ENCODE measurements at places on chromosomes 2 and 18.

DNA sequence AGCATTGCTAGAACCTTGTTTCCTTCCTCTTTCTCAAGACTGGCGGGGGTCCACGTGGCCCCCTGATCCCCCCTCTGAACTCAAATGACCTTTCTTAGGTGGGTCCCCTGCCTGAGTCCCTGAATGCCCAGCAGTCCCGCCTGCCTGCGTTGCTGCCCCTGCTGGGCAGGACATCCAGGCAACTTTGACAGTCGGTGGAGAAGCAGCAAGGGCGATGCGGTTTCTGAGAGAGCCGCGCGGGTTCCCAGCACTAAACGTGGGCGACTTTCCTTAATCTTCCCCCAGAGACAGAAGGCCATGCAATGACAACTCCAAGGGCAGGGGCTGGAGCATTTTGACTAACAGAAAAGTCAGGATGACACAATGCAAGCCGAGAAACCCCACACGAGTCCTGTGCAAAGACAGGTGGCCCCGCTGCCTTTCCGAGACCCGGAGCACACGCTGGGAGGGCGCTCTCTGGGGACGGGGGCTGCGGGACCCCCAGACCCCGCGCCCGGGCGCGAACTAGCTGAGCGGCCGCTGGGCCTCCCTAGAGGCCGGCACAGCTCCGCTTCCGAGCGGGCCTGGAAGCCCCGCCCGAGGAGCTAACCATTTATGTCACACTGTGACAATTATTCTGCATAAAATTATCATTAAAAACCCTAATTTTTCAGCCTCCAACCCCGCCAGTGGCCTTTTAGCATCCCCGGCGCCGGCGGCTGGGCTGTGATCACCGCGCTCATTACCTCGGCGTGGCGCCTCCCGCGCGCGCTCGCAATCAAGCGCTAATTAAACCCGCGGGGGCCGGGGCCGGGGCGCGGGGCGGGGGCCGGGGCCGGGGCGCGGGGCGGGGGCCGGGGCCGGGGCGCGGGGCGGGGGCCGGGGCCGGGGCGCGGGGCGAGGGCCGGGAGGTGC, 27.4 kb downstream of the ASB18 start:
- DNase-seq = no peak

DNA sequence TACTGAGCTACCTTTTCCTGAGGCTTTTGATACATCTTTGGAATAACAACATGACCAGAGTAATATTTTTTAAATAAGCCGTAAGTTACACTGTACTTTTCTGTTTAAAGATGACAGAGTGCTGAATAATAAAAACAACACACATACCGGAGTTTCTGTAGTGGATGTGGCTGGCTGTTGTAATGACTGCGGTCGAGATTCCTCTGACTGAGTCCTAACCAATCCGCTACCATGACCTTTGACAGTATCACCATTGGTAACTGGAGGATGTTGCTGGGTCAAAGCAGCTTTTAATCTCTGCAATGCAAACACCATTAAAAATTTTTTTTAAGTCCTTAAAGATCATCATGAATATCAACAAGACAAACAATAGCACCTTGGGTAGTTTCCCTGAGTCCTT, 70.7 kb downstream of the ATF2 start:
- DNase-seq = no peak

DNA sequence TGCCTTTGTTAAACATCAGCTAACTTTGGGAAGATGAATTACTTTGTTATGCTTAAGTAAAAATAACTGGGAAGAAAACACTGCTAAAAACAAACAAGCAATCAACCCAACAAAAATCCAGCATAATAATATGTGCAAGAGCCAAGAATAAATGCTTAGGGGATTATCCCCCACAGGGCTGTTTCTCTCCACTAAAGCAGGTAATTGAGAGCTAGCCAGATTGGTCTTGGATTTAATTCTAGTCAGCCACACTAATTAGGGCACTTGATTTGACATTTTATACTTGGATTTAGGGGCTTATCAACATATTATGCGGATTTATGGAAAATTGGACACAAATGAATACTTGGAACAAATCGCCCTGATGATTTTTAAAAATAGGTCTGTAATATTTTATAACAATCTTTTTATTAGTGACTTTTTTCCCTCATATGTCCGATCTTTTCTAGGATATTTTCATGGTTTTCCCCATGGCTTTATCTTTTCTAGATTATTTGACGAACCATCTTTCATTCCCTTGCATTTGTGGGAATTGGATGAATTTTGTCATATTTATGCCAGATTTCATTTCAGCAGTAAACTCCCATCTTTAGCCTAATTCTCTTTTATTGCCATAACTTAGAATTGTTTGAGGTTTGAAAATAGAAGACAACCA, 199.1 kb upstream of the NXPH2 start:
- DNase-seq = no peak

- DNase-seq = no peak
These were observed 57.7 kb downstream of the SH3RF3 start for GRCh38 chr2:109186656-109187250.

- DNase-seq = no peak
These were observed 83.4 kb downstream of the EHD3 start for GRCh38 chr2:31317396-31317795.

GRCh38 chr2:45026924-45027450, 17.7 kb upstream of the SIX2 start:
- DNase-seq = no peak

DNA sequence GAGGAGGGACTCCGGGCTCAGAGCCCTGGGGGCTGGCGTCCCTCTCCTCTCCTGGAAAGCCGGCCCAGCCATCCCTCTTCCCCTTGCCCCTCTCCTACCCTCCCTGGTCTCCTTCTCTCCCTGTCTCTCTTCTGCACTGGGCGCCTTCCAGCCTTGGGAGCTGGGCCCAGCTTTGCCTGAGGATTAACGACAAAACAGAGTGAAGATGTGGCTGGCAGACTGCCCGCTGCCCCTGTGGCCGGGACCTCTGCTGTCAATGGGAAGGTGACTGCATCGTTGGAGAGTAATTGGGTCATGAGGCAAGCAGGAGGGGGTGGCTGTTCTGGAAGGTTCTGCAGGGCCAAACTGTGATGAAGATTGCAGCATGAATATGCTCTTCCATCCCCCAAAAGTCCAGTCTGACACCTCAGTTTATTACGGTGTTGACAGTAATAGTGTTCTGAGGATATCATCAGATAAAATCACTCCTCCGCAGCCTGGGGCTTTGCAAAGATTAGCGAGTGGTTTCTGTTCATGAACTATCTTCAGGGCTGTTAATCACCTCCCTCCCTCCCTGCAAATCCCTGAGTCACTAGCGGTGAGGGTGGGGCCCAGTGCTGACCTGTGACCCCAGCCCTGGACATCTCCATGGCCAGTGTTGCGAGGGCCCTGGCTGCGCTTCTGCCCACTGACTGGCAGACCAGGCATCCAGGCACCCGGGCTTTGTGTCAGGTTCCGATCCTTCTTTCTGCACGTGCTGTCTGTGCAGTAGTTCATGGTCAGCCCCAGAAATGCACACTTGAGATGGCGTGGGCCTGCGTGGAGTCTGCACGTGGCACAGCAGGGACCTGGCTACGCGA, 23.0 kb downstream of the RTP5 start:
- DNase-seq = no peak

GRCh38 chr18:27447451-27447881, 262.4 kb upstream of the CHST9 start:
- no peak for DNase-seq

- DNase-seq = no peak
These were observed 73.4 kb downstream of the MARCHF4 start for GRCh38 chr2:216298719-216299495.

DNA sequence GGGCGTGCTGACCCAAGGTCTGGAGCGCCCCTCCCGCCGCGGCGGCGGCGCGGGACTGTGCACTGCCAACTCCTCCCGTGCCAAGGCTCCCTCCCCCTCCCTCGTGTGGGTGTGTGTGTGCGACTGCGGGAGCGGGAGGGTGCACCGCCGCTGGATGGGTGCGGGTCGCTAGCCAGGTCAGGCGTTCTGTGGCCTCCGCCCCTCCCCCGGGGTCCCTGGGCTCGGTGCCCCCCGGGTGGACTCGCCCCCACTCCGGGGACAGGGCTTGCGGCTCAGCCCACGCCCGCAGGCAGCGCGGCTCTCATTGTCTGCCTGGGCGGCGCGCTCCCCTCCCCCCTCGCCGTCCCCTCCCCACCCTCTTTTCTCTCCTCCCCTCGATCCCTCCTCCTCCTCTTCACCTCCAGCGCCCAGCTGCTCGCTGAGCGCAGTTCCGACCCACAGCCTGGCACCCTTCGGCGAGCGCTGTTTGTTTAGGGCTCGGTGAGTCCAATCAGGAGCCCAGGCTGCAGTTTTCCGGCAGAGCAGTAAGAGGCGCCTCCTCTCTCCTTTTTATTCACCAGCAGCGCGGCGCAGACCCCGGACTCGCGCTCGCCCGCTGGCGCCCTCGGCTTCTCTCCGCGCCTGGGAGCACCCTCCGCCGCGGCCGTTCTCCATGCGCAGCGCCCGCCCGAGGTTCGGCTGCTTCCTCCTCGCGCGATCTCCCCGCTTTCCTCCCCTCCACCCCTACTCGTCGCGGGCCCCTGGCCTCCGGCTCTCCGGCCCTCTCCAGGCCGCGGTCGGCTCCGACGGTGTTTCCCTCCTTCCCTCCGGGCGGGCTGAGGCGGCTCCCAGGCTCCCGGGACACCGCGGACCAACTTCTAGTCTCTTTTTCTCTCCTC, at the start of gene GATA6:
Gene GATA6 (plus strand): TSS at position 579 of the 878 bp plus-strand sequence. CDS start 1,556 bp downstream, outside the sequence.
- no peak for DNase-seq

- DNase-seq = no peak
These were observed 42.6 kb downstream of the HDAC4 start for GRCh38 chr2:239358062-239358754.

GRCh38 chr2:40531359-40531758, 79.5 kb upstream of the SLC8A1 start:
- DNase-seq = no peak

DNA sequence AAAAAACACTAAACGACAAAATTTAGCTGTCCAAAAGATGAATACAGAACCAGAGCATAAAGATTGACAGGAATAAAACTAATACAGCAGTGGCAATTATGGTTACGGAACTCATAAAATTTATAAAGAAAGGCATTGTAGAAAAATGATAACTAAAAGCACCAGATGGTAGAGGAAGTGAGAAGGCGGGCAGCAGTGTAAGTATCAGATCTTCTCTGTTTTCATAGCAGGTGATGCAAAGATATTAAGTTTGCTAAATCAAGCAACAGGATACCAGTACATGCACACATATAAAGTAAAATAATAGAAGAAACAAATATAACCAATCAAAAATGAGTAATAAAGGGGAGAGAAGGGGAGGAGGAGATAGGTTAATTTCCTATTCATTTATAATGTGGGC, 103.9 kb upstream of the MEX3C start:
- DNase-seq = no peak

- DNase-seq = no peak
These were observed 166.5 kb downstream of the RTP5 start for GRCh38 chr2:242035858-242036652.

- DNase-seq = no peak
These were observed 64.2 kb upstream of the CDCA7 start for GRCh38 chr2:173290518-173290917.

DNA sequence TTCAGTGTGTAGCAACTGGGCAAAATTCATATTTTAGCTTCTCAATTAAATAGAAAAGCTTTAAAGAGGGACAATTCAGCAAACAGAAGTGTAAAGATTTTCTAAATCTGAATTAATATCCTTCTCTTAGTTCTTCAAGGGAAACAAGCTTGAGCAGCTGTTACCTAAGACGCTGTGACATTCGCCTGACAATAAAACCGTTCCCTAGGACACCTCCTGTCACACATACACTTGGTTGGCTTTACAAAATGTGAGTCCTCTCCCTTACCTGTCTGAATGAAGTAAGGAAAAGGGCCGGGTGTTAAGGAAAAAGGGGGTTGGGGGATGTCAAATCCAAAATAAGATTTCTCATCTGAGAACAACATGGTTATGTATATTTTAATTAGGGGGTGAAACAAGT, 2.1 kb downstream of the SERTAD2 start:
- no peak for DNase-seq

DNA sequence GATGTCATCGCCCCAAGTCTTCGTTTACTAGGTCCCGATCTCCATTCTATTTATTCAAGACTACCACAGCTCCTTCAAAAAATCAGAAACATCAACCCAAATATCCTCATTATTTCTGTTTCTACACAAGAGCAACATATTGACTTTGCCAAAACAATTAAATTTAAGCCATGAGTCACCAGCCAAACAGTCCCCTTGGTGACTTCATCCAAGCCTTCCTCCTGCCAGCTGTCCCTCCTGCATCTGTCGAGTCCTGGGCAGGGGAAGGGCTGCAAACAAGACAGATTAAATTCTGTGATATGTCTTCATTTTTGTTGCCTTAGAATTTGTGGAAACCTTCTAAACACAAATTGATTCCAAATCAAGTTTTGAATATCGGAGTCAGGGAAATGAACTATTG, 110.3 kb downstream of the SP3 start:
- no peak for DNase-seq

DNA sequence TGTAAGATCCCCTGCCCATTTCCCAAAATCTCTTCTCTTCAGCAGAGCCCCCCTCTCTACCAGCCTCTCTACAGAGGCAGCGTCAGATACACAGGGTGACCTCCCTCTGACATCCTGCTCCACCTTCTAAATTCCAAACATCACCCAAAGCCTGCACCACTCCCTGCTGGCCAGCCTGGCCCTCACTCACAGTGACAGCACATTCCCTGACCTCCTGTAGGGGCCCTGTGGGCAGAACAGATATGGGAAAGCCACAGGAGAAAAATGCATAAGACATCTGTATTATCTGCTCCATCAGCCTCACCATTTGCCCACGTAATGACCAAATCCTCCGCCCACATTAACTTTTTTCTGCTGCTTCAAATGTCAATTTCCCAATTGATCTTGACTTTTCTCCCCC, 40.6 kb downstream of the TRABD2A start:
- no peak for DNase-seq

DNA sequence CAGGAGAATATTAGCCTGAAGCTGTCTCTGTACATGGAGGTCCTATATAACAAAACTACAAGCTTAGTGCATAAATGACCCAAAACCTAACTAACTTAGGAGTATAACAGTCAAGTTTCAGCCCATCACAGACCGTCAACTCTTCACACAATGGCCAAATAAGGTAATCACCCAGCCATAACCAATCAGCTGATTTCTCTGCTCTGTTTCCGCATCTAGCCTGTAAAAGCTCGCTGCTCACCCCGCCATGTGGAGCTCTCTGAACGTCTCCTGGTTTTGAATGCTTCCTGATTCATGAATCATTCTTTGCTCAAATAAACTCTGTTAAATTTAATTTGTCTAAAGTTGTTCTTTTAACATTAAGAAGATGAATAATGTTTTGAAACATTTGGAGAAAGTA, 593.6 kb downstream of the TMX3 start:
- no peak for DNase-seq

GRCh38 chr2:158511706-158512105, 55.0 kb downstream of the PKP4 start:
- DNase-seq = no peak

DNA sequence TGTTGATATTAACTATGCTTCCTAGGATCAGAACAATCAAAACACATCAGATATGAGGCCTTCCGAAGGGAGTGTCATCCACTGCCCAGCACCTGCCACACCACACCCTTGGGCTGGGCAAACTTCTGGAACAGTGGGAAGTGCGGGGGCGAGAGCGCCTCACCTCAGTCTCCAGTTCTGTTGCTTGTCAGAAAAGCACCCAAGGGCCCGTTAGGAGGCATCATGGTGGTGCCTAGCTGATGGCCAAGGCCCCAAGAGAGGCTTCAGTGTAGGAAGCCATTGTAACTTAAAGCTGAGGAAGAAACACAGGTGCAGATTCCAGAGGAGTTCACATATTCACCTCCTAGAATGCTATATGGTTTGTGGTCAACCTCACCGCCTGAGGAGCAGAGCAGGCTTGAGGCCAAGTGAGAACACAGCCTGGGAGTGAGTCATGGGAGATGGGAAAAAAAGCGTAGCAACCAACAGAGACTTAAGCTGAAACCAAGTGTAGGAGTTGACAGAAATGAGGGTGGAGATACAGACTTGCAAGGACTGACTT, 85.1 kb upstream of the ATL2 start:
- DNase-seq = no peak

Measured in esophagus squamous epithelium (tissue), 5 donors.